ENCODE measurements at places on chromosomes 6 and 20. TPM values are rescaled to one million over a fixed set of nuclear protein-coding genes. Genes with fewer than 3 reads are reported as not detected.

The PNPLA1 gene
- not detected for total RNA-seq

The COL21A1 gene
- total RNA-seq = not detected

The TMEM244 gene
- total RNA-seq = not detected

The HS3ST5 gene
- total RNA-seq = not detected

The POFUT1 gene
- total RNA-seq = 68.8 TPM

The SNAP25 gene
- 14.2 TPM for total RNA-seq

The CNR1 gene
- not detected for total RNA-seq

Data from activated T-helper 2 cell treated with anti-CD3 and anti-CD28 coated beads, Interferon-gamma antibody, Interleukin-2, Interleukin-4, amounts not matched to agents 10 μg/mL and 5 μg/mL and 100 μg/mL, durations not matched to agents 14 hours and 24 hours and 36 hours (primary cell).